Activated naive CD8-positive, alpha-beta T cell treated with anti-CD3 and anti-CD28 coated beads, Interleukin-2, amount 50 U/mL, for 16 hours (primary cell): ENCODE measurements at places on chromosomes 3 and 15.

- DNase-seq, result no peak
These were observed 36.7 kb downstream of the ACSBG1 start for GRCh38 chr15:78197632-78198031.

GRCh38 chr15:59052915-59053407 is 52.0 kb upstream of the CCNB2 start:
- DNase-seq, result no peak

- no peak for DNase-seq
These were observed 5.6 kb upstream of the AKAP13 start for GRCh38 chr15:85374831-85375230.

DNA sequence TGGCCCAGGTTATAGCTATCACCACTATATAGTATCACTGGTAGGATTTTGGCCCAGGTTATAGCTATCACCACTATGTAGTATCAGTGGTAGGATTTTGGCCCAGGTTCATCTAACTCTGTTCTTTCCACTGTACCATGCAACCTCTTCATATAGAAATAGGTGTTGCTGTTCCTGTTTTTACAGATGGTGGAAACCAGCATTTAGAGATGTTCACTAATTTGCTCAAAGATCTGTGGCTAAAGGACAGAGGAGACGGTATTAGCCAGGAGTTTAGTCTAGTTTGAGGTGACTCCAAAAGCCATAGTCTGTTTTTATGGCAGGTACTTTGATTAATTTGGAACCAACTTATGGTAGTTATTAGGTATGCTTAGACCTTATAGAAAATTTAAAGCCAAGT is 3.1 kb downstream of the LRCH3 start:
- no peak for DNase-seq

- DNase-seq, result no peak
These were observed 72.7 kb downstream of the HMG20A start for GRCh38 chr15:77493324-77493907.

- no peak for DNase-seq
These were observed 172.7 kb downstream of the WDR72 start for GRCh38 chr15:53586799-53587198.

DNA sequence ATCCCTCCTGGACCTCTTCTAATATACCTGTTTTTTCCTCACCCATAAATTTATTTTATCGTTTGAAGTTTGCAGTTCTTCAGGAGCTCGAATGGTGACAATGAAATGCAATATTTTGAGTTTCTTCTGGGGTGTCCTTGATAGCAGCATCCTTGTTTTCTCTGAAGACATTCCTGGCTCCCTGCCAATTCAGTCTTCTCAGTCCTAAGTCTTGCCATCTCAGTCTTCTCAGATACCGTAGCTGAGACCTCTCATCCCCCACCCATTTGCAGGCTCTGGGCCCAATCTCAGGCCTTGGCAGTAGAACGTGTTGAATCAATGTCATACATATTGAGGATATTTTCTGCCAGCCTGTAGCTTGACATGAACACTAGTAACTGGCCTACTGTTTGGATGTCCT is 140.9 kb downstream of the NECTIN3 start:
- no peak for DNase-seq

- no peak for DNase-seq
These were observed 107.8 kb upstream of the CNTN3 start for GRCh38 chr3:74722211-74722610.

GRCh38 chr3:44430466-44430865 is 47.0 kb downstream of the ZNF445 start:
- no peak for DNase-seq

DNA sequence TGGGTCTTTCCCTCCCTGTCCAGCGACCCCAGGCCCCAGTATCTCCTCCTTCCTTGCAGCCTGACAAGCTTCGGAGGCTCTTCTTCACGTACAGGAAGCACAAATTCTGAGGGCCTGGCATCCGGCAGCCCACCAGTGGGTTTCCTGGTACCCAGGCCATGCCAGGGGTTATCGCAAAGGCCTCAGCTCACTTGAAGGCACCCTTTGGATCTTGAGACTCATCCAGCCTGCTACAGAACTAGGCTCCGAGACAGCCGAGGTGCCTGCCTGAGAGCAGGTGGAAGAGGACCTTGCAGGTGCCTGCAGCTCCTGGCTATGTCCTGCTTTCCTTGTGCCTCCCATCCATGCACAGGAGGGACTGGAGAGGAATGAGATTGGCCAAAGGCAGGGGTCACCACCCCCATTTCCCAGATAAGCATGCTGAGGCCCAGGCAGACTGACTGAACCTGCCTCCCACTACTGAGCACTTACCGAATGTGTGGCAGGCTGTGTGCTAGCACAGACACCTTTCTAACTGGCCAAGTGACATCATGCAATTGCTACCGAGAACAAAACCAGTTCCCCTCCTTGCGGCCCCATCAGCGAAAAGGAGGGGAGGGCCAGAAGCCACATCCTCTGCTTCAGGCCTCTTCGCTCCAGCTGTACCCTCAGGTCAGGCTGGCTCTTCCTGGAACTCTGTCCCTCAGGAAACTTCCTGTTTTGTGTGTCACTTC is 11.2 kb downstream of the SH2D7 start:
- peak; percentile 16 for DNase-seq

DNA sequence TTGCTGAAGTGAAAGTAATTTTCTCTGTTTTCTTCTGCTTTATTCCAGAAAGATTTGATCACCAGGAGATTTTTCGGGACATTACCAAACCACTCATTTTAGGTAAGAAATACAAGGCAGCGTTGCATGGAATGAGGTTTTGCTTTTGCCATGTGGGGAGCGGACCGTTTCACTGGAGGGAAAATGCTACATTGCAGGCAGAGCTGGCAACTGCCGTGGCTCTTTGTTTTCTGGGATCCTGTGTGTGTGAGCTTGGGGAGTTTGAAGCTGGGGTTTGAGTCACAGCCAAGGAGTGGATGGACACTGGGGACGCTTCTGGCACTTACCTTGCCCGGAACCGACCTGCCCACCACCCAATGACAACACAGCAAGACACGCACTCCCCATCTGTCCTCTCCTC is 109.9 kb downstream of the APBA2 start:
- DNase-seq, result no peak

- no peak for DNase-seq
These were observed 125.0 kb downstream of the CHSY1 start for GRCh38 chr15:101126618-101127505.

GRCh38 chr3:11391174-11391879 is 119.1 kb downstream of the ATG7 start:
- no peak for DNase-seq
